ENCODE measurements at places on chromosomes 2 and 18.

- no peak for DNase-seq
Observed at GRCh38 chr18:47979611-47980200, 49.2 kb upstream of the SMAD2 start.

GRCh38 chr2:230951396-230951795 is 26.4 kb upstream of the GPR55 start:
- no peak for DNase-seq

- no peak for DNase-seq
Observed at GRCh38 chr2:174750923-174751441, 13.3 kb downstream of the CHRNA1 start.

DNA sequence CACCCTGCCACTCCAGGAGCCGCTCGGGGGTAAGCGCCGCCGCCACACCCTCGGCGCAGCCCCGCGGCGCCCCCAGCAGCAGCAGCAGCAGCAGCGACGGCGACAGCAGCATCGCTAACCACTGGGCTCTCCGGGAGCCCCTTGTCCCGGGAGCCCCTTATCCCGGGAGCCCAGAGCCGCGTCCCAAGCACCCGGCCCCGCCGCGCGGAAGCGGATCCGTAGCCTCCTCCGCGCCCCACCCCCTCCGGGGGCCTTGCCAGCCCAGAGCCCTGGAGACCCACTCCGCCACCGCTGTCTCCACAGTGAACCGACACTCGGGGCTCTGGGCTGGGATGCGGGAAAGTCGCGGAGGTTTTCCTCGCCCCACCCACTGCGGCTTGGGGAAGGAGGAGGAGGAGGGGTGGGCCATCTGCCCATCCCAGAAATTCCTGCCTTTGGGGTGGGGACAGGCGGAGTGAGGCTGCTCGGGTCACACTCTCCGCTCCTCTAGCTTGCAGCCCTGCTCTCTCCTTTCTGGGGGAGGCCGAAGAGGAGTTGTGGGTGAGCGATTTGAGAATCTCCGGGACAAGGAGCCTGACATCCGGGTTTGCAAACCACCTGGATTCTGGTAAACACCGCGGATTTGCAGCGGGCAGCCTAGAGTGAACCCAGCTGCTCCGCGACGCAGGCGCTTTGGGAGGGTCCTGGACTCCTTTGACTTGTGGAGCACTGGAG is at the start of gene PLA2R1:
PLA2R1 (minus strand) TSS at position 324 of the 714 bp plus-strand sequence; CDS start at position 112, 212 bp downstream.
- DNase-seq = no peak

DNA sequence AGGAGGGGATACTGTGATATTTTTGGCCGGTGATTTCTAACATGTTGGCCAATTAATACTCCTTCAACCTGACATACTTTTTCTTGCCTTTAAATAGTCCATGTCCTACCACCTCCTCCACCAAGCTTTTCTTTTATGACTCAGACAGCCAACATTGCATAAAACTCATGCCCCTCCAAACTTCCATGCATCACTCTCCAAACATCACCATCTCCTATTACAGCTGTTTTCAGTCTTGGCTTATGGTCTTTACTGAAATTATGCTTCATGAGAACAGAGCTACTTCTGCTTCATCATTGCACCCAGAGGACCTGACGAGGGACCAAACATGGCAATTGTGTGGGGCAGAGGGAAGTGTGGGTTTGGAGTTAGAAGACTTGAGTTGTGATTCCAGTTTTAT is 305.4 kb downstream of the LPIN1 start:
- DNase-seq = no peak

GRCh38 chr2:23241121-23241520 is 143.9 kb upstream of the KLHL29 start:
- no peak for DNase-seq

- DNase-seq = no peak
Observed at GRCh38 chr2:226398580-226398979, 401.0 kb downstream of the IRS1 start.

DNA sequence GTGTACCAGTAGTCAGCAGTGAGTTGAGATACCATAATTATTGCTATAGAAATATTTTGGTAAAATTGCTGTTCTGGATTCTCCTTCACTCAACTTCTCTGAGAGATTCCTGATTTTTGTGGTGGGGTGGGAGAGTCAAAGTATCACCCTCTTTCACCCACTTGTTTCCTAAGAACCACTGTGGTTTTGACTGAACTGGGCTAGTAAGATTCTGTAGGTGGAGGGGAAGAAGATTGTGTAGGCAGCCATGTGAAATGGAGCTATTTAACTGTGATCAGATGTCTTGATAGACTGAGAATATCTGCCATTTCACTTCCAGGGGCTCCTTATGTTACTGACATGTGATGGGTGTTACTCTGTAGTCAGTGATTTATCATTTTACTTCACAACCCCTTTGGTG is 45.3 kb downstream of the BIRC6 start:
- no peak for DNase-seq

DNA sequence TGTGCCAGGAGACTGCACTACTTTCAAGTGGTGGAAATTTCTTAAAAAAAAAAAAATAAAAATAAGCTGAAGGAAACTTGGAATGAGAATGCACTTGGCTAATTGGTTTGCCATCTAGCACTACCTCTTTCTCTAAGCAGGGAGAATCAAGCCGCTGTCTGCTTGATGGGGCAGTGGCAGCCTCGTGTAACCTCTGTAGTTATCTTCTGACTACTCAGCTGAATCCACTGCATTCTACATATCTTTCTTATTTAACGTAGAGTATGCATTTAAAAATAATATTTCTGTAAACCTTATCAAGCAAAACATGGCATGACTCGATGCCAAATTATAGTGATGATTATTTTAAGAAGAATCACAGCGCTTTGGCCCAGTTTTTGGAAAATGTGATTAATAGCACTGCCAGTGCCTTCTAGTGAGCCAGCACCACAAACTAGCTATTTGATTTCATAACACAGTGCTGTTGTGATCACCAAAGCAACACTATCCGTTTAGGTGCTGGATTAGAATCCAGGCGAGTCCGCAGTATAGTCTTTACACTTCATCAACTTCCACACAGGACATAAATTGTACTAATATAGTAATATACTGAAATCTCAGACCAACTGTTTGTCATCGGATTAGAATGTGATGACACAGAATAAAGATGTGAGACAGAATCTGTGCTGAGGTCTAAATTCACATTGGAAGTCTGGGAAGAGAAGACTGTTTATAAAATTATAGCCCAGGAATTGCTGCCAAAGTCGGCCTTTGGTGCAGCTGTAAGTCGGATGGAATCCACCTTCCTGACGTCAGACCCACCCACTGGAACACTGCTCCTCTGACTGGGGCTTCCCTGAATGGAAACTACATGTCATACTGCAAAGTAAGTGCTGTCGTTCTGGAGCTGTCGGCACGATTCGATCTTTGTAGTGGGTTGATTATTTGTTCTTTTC is 136.5 kb upstream of the ETAA1 start:
- DNase-seq = no peak

- no peak for DNase-seq
Observed at GRCh38 chr2:171244466-171244969, 83.8 kb upstream of the TLK1 start.

- DNase-seq = no peak
Observed at GRCh38 chr2:231189571-231190495, 8.6 kb upstream of the ARMC9 start.

DNA sequence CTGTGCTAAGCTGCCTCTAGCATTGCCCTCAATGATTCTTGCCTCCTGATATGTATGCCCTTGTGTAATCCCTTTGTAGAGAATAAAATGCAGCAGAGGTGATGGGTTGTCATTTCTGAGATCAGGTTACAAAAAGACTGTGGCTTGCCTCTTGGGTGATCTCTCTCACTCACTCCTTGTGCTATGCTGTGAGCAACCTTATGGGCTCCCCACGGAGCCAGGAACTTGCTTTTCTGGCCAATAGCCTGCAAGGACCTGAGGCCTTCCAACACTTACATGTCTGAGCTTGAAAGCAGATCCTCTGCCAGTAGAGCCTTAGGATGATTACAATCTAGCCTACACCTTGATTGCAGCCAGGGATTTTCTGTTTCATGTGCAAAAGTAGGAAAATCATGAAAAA is 123.1 kb upstream of the XIRP2 start:
- no peak for DNase-seq

DNA sequence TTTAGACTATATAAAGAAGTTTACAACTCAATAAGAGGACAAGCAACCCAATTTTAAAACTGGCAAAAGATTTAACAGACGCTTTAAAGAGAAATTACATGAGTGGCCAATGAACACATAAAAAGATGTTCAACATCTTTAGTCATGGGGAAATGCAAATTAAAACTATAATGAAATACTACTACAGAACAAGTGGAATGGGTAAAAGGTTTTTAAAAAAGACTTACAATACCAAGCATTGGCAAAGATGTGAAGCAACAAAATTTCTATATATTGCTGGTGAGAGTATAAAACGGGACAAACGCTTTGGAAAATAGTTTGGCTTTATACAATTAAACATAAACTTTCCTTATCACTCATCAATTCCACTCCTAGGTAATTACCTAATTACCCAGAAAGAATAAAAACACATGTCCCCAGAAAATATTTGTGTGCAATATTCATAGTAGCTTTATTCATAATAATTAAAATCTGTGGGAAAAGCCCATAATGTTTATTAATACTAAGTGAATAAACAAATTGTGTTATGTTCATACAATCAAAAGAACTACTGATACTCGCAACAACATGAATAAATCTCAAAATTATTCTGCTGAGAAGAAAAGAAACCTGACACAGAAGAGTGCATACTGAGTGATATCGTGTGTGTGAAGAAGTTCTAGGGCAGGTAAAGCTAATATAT is 76.7 kb upstream of the MYCN start:
- no peak for DNase-seq

DNA sequence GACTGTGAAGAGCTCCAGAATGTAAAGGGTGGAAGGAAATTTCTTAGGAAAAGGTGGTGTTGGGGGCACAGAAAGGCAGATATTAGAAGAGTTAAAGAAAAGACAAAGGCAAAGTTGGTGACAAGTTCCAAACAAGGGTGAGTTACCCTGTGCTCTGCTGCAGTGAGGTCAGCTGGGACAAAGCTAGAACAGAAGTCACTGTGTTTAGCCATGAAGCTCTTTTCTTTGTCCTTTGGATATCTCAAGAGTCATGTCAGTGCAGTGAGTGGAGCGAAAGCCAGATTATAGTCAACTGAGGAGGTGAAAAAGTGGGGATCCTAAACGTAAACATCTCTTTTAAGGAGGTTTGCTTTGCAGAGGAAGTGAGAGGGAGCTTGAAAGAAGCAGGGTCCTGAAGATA is 187.8 kb upstream of the ALPP start:
- DNase-seq = no peak

- no peak for DNase-seq
Observed at GRCh38 chr2:227793148-227793712, 20.4 kb upstream of the CCL20 start.

GRCh38 chr2:81650048-81650971 is 1345.8 kb upstream of the LRRTM1 start:
- no peak for DNase-seq

GRCh38 chr2:198692907-198693510 is 764.7 kb downstream of the SATB2 start:
- no peak for DNase-seq

GRCh38 chr18:45998244-45998643 is 31.1 kb upstream of the EPG5 start:
- DNase-seq = no peak

DNA sequence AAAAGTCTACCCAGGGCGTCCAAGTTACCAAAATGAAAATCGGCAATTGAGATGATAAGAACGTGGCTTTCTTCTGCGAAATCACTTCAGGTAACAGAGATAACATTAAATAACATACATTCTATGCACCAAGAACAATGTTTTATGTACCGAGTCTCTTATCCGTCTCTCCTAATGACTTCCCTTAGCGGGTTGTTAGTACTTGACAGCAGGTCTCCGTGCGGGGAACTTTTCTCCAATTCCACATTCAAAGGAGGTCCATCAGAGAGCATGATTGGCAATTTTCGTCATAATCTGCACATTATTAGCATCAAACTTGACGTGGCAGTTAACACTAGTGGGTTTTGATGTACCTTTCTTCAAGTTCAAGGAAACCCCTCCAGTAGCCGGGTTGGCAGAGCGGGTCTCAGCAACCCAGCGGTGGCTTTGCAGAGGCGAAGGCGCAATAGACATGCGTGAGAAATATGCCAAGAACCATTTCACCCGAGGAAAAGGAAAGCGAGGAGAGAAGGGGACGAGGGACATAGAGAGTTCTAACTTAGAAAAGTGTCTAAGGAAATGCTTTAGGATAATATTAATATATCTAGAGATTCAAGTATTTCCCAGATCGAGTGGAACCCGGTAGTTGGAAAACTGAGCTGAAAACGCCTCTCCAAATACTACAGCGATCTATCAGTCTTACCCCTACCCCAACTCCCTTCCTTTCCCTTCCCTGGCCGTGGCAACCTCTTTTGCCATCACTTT is 5.0 kb downstream of the EVX2 start:
- no peak for DNase-seq

DNA sequence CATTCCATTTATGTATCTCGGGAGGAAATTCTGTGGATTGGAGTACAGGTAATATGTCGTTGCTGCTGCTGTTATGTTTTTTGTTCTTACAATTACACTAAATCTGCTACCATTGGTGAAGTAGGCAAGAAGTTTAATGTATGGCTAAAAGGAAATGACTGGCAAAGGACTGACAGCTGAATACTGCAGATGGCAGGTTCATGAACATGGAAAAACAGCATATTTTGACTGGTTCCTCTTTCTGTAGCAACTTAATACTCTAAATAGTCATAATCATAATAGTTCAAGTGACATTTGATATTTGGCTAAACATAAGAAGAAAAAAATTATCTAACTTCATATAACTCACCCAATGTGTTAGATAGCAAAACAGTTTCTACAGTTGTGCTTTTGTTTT is 84.5 kb upstream of the PGAP1 start:
- no peak for DNase-seq

DNA sequence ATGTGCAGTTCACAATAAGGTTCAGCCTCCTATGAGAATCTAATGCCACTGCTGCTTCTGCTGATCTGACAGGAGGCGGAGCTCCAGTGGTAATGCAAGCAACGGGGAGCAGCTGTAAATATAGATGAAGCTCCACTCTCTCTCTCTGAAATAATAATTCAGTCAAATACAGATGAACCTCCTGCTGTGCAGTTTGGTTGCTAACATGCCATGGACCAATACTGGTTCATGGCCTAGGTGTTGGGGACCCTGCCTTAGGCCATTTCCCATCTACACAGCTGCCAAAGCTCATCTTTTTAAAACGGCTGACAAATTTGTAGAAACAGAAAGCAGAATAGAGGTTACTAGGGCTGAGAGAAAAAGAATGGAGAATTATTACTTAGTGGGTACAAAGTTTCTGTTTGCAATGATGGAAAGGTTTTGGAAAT is 10.7 kb upstream of the HNRNPA3 start:
- DNase-seq = no peak

GRCh38 chr18:47420130-47420529 is 168.7 kb upstream of the SKOR2 start:
- no peak for DNase-seq

DNA sequence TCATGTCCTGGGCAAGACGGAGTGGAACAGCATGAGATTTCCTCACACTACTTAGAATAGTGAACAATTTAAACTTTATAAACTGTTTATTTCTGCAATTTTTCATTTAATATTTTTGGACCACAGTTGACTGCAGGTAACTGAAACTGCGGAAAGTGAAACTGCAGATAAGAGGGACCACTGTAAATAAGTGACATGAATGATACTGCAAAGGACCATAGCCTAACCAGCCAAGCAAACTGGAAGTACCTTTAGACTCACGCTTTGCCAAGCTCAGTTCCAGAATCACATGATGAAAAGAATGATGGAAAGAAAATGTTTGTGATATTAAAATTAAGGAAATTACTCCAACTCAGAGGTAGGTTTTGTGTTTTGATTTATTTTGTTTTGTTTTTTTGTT is 94.6 kb upstream of the ITGA4 start:
- DNase-seq = no peak

- no peak for DNase-seq
Observed at GRCh38 chr2:204251158-204251997, 293.9 kb upstream of the PARD3B start.

All from stimulated activated CD4-positive, alpha-beta T cell treated with anti-CD3 and anti-CD28 coated beads, Interleukin-1b, Interleukin-23, amount 100 ng/mL, for 1 hour (primary cell).